ENCODE measurements at places on chromosomes 2 and 18.

- no peak for DNase-seq
Observed at GRCh38 chr2:154952346-154952980, 254.0 kb downstream of the KCNJ3 start.

GRCh38 chr2:235391921-235392615 lies 101.8 kb upstream of the AGAP1 start:
- DNase-seq = no peak

DNA sequence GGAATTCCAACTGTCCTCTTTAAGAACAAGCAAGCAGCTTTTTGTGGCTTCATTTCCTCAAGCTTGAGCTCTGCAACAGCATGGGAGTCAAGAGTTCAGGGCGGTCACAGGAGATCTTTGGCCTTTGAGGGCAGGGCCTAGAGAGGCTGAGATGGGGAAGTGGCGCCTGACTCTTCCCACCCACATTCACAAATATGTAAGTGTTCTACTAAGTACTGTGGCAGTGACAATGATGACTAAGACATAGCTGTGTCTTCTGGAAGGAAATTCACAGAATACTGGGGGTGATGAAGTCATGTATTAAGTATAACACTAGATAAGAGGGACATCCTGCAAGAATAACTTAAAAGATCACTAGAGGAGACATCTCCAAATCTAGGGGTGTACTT lies 15.0 kb downstream of the RND3 start:
- DNase-seq = no peak

DNA sequence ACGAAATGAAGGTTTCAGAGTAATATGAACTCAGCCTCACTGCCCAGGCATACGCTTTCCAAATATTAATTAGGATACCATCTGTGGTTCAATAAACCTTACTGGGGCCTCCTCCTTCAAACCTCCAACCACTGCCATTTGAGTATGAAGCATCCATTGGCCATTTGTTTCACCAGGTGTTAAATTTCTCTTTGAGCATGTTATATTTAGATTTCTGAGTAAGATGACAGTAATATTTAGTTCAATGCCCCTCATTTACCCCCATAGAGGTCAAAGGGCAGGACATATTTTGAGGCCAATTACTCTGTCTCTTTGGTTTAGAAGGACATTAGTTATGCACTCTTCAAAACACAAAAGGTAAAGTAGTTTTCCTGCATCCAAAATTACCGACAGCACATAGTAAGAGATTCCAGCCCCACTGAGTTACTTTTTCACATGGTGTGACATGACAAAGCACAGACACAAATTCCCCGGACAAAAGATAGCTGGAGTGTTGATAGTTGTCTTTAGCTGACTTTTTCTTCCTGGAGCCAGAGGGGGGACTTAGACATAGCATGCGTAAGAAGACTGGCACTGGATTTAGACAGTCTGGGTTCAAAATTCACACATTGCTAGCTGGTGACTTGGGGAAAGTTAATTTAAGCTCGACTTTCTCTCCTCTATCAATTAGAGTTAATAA lies 33.1 kb upstream of the LNPK start:
- no peak for DNase-seq

- DNase-seq = no peak
Observed at GRCh38 chr18:50895350-50896045, 16.6 kb downstream of the ME2 start.

DNA sequence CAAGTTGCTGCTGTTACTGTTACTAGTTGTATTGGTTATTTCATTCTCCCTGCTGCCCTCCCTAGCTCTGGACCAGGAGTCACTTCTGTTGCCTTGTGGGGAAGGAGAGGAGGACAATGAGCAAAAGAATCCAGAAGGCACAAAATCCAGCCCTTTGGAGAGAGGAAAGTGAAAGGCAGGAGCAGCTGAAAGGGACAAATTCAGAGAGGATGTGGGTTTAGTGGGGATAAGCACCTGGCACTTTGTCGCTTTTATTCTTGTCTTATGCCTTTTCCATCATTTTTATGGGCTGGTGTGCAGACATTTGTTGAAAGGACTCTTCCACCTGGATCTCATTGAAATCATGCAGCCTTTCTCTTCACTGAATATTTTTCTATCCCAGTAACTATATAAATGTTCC lies 24.3 kb upstream of the LTBP1 start:
- no peak for DNase-seq

- no peak for DNase-seq
Observed at GRCh38 chr2:201930831-201931230, 102.8 kb upstream of the FZD7 start.

- no peak for DNase-seq
Observed at GRCh38 chr18:63138436-63139340, 180.9 kb downstream of the BCL2 start.

DNA sequence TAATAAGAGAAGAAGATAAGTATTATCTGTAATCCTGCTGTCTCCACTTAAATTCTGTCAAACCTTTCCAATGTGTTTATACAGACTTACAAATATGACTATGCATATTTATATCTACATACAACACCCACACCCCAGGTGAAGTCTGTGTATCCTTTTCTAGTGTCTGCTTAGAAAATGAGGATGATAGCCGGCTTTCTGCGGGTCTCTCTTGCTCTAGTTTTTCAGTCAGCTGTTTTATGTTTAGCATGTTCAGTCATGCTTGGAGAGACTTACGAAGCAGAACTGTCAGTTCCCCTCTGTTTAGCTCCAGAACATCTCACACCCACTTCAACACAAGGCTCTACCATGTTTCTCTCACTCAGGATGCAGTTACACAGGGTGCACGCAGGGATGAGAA lies 137.3 kb upstream of the NFATC1 start:
- DNase-seq = no peak

- no peak for DNase-seq
Observed at GRCh38 chr2:96097951-96098823, 18.2 kb downstream of the ADRA2B start.

- DNase-seq = no peak
Observed at GRCh38 chr18:30632071-30632698, 410.4 kb downstream of the DSC3 start.

DNA sequence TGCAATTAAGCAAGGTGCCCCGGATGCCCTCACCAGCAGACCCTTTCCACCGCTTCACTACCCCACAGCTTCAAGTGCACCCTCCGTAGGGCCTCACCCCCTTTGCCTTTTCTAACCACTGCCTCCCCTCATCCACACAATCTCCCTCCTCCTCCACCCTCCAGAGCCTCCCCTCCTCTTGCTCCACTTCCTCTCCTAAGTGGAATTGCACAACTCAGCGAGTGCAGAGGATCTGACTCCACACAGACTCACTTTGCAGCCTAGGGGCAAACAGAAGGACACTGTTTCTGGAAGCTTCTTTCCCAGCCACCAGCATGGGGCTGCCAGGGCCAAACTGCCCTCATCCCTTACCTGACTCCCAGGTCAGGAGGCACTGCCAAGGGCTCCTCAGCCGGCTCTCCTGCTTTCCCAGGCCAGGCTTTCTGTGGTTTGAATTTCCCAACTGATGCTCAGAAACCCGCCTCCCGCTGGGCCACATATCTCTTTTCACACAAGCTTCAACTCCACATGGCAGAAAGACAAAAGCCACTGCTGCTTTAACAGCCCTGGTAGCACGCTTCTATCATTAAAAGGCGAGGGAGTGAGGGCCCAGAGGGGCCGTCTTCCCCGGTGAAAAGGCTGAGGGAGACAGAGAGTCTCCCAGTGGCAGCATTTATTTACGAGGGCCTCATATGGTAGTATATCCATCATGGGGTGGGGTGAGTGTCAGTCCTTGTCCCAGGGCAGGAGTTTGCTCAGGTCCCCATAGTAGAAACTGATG lies 74.7 kb upstream of the MGAT4A start:
- no peak for DNase-seq

- DNase-seq = peak; percentile 73
Observed at GRCh38 chr2:37614061-37614738, 57.2 kb downstream of the CDC42EP3 start.

GRCh38 chr2:223108351-223109050 lies 56.5 kb downstream of the KCNE4 start:
- no peak for DNase-seq

- DNase-seq = peak; percentile 86
Observed at GRCh38 chr18:79528846-79529245, 133.1 kb downstream of the NFATC1 start.

DNA sequence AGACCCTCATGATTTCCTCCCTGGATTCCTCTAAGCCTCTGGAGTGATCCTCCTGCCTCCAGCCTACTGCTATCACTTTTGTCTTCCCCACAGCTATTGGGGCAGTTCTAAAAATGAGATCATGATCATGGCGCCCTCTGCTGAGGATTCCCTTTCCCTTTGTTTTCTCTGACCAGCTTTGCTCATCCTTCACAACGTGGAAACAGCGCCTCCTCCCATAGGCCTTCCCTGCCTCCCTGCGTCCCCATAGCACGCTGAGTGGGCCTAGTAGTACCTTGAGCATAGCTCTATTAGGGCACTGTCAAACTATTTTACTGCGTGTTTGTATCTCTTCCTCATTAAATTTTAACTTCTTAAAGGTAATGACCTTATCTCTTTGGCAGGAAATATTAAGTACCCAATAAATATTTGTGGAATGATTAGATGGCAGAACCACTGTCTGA lies 207.0 kb upstream of the FANCL start:
- peak; percentile 43 for DNase-seq

GRCh38 chr2:25332571-25332970 lies 9.2 kb downstream of the DNMT3A start:
- DNase-seq = no peak

DNA sequence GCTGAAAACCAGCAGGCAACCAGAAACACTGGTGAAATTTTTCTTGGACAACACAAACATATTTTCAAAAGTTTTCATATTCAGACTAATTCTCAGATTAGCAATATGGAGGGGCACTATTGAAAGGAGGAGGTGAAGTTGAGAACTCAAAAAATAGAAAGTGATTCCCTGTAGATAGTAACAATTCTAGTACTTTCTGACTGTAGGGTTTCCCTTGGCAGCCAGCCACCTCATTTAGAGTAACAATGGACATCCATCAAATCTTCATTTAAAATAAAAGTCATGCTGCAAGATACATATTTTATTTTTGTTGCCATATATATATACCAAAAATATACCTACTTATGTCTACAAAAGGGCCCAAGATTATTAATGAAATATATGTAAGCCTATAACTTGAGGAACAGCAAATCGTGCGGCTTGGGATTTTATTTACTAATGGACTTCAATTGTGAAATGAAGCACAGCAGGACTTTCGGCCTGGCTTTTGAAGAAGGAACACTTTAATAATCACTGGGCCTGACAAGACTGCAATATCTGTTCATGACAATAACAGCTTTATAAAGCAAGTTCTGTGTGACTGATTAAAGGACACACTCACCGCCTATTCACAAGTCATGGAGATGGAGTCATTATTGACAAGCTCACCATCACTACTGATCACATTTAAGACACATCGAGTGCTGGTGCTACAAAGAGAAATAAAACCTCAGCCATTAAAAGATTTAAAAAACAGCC lies 6.8 kb upstream of the NR4A2 start:
- DNase-seq = no peak

DNA sequence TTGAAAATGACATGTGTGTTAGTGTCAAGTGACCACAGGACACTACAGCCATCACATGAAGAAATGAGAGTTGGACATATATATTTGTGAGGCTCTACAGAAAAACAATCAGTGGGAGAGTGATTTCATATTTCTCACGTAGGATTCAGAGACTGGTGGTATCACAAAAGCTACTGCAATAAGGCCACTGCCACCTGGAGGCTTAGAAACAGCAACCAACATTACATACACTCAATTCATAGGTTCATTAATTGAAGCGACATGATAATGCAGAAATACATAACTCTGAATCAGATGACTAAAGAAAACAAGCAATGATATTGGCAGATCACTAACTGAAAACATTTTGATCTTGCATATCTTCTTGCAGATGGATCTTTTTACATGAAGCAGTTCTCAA lies 248.1 kb upstream of the KLHL14 start:
- no peak for DNase-seq

DNA sequence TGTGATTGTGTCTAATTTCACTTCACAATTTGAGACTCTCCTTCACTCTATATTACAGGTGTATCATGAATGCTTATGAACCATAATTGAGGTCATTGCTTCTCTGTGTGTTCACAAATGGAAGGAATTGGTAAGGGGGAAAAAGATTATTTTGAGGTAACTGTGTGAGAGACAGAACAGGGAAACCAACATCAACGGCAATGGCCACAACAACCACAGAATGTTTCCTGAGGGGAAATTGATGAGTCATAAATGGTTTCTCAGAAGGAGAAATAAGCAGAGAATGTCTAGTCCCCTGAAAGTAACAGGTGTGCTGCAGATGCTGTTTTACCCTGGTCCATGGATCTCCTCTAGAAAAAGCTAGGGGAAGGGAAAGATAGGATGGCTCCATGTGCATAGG lies 361.2 kb upstream of the GALNT5 start:
- DNase-seq = no peak

DNA sequence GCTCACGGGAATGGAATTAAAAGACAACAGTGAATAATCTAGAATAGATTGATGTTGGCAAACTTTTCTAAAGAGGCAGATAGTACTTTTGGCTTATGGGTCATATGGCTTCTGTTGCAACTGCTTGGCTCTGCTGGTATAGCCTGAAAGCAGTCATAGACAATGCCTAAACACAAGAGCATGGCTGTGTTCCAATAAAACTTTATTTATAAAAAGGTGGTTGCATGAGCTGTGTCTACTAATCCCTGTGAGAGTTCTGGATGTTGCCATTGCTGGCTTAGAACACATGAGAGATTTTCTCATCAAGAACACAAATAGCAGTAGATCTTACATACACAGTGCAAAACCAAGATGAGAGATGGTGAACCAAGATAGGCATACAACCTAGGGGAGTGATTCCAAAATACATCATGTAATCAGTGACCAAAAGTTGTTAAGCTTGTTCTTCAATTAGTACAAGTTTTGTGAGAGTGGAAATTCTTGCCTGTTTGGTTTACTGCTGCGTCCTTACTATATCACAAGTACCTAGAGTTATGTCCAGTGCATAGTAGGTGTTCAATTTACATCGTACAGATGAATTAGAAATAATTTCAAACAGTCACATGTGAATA lies 380.0 kb downstream of the METTL4 start:
- no peak for DNase-seq

DNA sequence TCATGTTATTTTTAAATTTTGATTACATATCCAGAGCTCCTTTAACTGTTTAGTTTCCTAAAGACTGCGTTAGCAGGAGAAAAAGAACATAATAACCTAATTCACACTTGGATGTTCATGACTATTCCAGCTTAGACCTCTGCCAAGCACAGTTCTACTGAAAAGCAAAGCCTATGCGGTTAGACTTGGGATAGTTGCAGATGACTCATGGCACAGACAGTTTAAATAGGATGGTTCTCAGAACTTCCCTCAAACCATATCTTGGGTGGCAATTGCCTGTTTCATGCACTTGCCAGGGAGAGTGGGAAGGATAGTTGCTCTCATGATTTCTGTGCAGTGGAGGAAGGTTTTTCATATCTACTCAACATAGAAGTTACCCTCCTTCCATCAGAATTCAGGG lies 149.7 kb upstream of the KLHL29 start:
- peak; percentile 46 for DNase-seq

GRCh38 chr2:148819019-148819585 lies 55.9 kb upstream of the KIF5C start:
- DNase-seq = no peak

DNA sequence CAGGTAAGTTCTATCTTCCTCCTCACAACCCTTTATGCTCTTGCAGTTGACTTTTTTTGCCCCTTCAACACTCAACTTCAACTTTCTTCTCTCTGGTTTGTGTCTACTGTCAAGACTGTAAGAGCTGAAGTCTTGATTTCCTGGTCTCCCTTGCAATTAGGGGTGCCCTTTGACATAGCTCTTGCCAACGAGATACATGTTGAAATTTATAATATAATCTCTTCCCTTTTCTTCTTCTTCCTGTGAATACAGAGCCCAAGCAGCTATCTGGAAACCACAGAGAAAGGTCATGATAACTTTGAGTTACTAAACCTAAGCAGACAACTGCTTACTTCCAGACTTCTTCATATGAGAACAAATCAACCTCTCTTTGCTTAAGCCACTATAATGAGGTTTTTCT lies 163.5 kb downstream of the MC4R start:
- DNase-seq = no peak

Measured in AG08396 (cell line).